Central memory CD4-positive, alpha-beta T cell (primary cell): ENCODE measurements at places on chromosomes 5 and 9.

DNA sequence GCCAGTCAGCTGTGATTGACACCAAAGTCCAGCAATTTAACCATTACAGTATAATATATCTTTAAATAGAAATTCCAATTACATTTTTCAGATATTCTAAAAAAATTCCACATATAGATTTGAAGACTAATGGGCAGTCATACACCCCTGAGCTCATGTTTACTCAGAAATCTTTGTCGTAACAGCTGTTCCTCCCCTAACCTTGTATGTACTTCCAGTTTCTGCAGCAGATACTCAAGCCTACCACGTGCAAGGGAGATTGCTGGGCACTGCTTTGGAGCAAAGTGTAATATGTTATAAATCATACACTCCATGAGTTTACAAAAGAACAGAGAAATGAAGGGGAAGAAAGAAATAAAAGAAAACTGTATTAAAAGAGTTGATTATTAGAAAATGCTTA lies 241.2 kb downstream of the TRIM32 start:
- DNase-seq, result no peak

GRCh38 chr9:79193001-79193400 lies 378.8 kb upstream of the TLE4 start:
- DNase-seq, result no peak

DNA sequence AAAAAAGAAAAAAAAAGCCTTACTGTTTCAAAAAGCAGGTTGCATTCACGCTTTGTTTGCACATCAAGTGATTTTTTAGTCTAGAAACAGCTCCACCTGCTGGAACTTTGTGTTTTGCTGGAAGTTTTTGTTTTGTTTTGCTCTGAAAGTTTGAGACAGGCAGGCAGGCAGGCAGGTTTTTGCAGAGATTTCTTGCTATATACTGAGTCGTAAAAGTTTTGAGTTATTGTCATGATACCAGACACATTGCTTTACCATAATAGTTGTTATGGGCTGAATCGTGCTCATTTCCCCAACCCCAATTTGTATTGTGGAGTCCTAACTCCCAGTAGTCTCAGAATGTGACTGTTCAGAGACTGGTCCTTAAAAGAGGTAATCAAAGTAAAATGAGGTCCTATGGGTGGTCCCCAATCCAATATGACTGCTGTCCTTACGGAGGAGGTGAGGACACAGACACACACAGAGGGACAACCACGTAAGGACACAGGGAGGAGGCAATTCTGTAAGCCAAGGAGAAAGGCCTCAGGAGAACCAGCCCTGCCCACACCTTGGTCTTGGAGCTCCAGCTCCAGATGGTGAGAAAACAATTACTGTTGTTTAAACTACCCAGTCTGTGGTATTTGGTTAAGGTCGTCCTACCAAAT lies 20.9 kb downstream of the OR2Y1 start:
- DNase-seq, result peak; percentile 24

GRCh38 chr5:139788294-139788910 lies 7.2 kb upstream of the PSD2 start:
- no peak for DNase-seq

DNA sequence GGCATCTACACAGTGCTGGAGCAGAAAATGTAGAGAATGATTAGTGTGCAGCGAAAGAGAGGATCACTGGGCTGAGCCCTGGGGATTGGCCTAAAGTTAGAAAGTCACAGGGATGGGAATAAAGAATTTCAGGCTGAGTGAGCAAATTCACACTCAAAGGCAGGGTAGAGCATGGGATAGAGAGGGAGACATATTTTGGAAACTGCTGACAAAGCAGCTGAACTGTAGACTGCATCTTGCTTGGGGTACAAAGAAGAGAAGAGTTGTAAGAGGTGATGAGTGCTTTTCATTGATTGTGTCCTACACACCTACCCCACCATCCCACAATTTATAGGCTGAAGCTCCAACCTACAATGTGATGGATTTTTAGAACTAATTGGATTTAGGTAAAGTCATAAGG lies 677.8 kb downstream of the TAF11L14 start:
- DNase-seq, result no peak

DNA sequence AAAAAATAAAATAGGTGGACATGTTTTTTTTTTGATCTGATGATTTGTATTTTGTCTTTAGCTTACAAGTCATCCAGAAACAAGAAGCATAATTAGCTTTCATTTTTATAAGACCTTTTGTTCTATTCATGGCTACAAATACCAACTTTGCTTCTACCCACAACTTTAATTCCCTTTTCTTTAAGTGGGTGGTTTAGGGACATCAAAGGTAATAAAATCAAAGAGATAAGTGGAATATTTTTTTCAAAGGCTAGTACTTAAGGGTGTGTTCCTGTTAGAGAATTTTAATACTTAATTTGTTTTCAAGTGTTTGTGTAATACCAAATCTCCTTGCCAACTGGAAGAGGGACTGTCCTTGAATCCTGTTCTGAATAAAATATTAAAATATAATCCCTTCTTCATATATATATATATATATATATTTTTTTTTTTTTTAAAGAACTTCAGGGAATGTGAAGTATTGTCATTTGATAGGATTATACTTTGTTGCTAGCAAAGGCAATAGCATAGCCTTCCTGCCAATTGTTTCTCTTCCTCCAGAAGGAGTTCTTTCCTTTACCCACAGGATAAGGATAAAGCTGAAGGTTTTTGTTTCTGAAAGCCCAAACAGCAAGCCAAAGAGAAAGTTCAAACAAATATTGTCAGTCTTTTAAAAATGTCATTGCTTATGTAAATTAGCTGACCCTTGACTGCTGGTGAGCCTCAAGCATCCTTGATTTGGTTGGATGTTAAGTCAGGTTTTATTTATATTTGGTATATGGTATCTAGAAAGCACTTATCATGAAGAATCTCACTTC lies 108.9 kb downstream of the PAM start:
- no peak for DNase-seq

DNA sequence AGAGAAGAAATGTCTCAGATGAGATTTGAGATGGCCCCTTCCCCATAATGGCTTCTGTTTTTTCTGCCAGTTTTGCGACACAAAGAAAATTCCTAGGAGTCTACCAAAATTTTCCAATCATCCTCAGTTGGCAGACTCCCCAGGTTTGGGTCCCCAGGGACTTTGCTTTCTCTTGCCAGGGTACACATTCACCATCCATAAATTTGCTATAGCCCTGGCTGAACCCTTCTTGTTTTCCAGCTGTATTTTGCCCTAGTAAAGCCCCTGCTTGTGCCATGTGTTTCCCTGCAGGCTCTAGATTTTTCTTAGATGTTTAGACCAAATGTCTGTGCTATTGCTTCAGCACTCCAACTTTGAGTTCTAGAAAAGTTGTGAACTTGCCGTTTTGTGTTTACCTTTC lies 283.2 kb downstream of the ANXA1 start:
- DNase-seq, result no peak

DNA sequence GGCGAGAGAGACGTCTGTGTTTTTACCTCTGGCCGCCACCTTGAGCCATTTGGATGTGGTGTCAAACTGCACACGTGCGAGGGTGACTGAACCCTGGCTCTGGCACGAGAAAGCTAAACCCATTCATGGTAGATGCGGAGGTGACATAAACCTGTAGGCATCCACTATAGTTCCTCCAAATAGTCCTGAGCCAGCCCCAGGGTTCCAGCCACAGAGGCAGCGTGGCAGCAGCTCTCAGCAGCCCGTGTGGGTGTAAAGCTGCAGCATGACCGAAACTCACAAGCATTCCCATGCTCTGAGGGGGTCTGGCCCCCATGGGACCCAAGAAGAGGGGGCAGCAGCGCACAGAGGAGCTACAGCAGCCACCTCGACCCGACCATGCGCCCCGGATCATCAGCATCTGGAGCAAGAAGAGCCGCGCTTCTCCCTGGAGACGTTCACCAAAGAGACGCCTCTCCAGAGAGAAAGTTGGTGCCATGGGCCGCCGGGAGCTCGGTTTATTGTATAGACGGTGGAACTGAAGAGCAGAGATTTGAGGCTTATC lies 303.8 kb upstream of the IRX4 start:
- DNase-seq, result no peak

DNA sequence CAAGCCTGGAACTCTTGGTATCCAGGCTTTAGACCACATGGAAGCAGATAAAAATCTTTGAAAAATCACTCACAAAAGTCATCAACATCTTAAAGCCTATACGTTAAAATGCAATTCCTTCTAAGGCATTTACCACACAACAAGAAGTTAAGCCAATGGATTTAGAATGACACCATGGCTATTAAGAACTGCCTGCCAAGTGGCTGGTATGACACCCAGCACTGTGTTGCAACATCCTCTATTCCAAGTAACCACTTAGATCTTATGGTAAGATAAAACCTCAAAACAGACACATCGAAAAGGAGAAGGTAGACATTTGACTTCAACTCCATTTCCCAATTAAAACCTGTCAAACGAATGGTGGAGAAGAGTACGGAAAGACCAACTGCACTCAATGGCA lies 344.2 kb upstream of the SLC30A5 start:
- DNase-seq, result no peak

- DNase-seq, result no peak
Measured at GRCh38 chr9:8863886-8864544, 1064.4 kb upstream of the DMAC1 start.

GRCh38 chr5:141051521-141051866 lies 320 bp downstream of the PCDHB1 start:
- no peak for DNase-seq

DNA sequence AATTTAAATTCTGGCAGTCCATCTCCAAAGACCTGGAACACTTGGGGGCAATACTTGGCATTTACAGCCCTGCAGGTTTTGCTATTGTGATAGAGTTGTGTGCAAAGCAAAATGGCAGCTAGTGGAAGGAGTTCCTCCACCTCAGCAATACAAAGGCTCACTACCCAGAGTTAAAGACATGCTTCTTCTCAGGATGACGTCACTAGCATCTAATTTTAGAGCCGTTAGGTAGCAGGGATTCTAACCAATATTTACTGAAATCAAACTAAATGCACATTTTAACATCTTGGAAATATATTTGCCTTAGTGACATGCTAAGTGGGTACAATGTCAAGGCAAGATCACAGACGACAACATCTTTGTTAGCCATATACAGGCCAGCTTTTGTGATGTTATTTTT lies 261.6 kb downstream of the MAN2A1 start:
- DNase-seq, result no peak

GRCh38 chr9:127280880-127281660 lies 16.5 kb downstream of the GARNL3 start:
- DNase-seq, result no peak
